ENCODE measurements at places on chromosomes 5 and 9.
A peak's percentile ranks its signal among the peaks of the same experiment; 100 is the strongest.

DNA sequence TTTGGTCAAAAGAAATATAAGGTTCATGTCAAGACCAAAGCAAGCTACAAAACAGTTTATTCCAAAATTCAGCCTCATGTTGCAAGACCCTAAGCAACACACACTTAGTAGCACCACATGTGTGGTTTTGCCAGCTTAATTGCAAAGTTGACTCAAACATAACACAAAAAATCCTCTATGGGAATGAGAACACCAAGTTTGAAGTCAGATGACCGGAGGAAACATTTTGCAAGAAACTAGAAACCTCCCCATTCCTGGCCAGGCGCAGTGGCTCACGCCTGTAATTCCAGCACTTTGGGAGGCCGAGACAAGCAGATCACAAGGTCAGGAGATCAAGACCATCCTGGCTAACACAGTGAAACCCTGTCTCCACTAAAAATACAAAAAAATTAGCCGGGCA, 261.8 kb downstream of the EBF1 start:
- no peak for DNase-seq

DNA sequence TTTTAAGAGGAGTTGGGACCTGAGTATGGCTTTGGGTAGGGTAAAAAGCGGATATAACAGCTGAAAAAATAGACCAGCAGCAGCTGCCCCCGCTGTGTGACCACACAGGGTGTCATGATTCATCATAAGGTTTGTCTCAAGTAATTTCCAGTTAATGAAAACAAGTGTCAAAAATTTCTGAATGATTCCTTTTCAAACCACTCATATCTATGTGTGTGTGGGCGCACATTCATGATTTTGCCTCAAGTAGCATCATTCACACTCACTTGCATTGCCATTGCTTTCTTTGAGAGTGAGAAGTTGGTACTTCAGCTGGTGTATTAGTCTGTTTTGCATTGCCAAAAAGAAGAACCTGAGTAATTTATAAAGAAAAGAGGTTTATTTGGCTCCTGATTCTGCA, 12.1 kb upstream of the TNFAIP8 start:
- DNase-seq, result peak; percentile 62

DNA sequence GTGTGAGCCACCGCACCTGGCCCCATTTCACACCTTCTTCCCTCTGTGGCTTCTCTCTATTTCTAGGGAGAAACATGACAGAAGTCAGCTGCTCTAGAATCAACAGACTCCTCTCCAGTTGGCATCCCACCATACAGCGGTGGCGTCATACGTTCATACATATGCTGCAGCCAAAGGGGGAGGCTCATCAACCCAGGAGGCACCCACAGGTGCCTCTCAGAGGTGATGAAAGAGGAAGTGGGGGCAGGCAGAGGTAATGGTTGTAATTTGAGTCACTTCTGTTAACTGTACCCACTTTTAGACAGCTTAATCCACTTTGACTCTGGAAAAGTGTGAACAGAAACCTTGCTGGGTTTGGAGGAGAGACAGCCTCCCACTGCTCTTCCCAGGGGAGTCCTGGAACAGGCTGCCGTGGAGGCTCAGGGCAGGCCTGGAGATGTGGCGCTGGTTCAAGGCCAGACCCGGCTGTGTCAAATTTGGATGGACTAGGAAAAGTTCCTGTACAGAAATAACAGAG, 47.3 kb upstream of the SUB1 start:
- peak; percentile 32 for DNase-seq

GRCh38 chr9:91580136-91580535, 156.5 kb upstream of the NFIL3 start:
- no peak for DNase-seq

GRCh38 chr9:136886610-136887597, 588 bp downstream of the TRAF2 start:
- DNase-seq, result no peak

DNA sequence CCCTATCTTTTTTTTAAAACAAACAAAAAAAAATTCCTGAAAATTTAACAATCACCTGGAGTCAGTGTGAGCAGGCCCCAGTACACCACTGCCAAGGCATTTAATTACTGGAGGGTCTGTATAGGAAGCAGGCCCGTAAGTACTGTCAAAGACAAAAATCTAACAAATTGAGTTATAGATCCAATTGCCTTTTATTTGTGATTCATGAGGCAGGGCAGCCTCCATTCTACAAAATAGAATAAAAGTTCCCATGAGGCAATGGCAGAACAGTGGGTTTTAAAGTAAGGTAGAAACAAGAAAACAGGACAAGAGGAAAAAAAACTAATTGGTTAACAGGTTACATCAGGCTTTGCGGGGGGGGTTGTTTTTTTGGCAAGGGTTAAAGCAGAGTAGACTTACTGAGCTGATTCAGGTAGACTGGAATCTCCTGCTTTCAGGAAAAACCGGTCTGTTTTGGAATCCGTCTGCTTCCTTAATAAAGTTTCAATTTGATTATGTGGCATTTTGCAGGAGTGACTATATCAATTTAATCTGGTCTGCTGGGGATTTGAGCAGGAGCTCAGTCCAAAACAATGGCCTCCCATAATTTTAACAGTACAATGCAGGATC, 48.9 kb downstream of the AUH start:
- DNase-seq, result no peak

- DNase-seq, result no peak
Measured at GRCh38 chr9:90287567-90288274, 354.9 kb downstream of the DIRAS2 start.

DNA sequence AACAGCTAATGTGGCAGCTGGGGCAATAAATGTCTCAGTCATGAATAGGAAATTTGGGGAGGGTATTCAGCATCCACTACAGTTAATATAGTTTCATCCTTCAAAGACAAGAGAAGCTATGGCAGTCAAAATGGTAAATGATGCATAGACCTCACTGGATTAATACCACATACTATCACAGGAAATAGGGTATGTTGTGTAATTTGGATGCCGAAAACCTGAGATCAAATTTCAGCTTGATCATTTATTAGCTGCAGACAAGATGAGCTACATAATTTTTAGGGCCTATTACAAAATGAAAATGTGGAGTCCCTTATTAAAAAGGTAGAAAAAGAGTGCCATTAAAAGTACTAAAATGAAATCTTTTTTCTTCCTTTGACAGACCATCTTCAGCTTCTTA, 112.6 kb upstream of the MTAP start:
- no peak for DNase-seq

GRCh38 chr5:157766902-157767301, 23.4 kb downstream of the LSM11 start:
- DNase-seq, result no peak

DNA sequence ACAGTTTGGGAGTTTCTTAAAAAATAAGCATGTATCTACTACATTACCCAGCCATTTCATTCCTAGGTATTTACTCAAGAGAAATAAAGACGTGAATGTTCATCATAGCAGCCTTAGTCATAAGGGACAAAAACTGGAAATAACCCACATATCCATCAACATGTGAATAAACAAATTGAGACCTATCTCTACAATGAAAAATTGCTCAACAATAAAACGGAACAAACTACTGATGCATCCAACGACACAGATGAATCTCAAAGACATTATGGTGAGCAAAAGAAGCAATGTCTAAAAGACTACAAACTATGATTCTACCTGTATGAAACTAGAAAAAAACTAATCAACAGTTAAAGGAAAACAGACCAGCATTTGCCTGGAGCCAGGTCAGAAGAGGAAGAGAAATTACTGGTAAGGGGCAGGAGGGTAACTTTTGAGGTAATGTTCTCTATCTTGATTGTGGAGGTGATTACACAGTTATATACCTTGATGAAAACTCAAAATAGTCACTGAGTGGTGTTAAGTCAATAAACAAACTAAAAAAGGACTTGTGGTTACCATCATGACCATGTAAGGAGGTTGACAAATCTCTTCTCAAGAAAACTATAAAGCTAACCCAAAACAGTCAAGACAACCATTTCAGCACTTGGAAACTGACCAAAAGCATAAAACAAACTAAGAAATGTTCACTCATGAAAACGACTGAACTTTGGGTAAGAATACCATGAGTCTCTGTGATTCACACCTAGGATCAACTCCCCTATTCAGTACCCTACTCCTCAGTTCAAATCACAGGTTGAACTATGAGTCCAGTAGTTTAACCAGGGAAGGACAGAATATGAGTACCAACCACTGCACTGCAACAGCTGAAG, 10.4 kb downstream of the UIMC1 start:
- DNase-seq, result no peak

DNA sequence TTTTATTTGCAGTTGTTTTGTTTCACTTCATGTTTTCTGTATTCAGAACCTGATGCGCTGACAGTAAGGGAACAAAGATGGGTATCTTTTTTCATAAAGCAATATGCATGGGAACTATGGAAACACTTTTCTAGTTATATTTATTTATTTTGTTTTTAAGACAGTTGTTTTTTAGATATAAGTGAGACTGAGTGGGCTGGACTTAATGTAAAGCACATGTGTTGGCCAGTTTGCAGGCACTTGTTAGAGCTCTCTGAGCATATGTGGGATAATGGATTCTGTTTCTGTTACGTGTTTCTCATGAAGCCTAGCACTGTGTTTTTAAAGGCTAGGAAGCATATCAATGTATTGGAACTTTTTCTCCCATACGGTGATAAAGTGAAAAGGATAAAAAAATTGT, 164.1 kb downstream of the PRR16 start:
- DNase-seq, result no peak

GRCh38 chr9:37668116-37668601, 17.4 kb downstream of the FRMPD1 start:
- DNase-seq, result no peak

GRCh38 chr9:69097064-69097463, 61.5 kb downstream of the FXN start:
- DNase-seq, result no peak

- DNase-seq, result no peak
Measured at GRCh38 chr5:142152384-142152732, 43.8 kb downstream of the NDFIP1 start.
